DND-41 (cell line): ENCODE measurements at places on chromosomes 2 and 18.

GRCh38 chr18:69968039-69968438, 20.4 kb upstream of the CD226 start:
- peak; percentile 62 for DNase-seq

DNA sequence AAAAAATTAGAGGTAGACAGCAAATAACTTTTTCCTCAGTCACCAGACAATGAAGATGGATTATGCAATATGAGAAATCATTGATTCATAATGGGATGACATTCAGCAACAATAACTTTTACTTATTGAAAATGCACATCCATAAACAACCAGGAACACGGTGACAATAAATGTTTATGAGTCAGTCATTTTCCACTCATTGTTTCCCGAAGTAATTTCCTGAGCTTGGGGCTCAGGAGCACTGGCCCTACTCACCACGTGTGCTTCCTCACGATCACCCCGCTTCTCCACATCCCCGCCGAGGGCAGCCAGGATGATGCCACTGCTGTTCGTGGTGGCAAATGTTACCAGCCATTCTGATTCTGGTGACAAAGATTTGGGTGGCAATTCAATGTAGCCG, 156.3 kb downstream of the LAMA1 start:
- DNase-seq, result no peak

DNA sequence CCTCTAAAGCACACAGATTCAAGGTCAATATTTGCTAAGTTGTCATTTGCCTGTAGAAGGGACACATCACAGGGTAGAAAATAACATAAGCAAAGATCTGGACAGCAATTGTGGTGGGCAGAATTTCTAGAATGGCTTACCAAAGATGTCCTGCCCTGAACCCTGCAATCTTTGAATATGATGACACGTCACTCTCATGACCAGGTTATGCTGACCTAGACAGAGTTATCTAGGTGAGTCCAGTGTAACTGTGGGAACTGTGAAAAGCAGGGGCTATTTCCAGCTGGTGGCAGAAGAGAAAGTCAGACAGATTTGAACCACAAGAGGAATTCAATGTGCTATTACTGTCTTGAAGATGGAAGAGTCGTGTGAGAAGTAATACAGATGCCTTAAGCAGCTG, 112.3 kb upstream of the CNGA3 start:
- DNase-seq, result no peak

DNA sequence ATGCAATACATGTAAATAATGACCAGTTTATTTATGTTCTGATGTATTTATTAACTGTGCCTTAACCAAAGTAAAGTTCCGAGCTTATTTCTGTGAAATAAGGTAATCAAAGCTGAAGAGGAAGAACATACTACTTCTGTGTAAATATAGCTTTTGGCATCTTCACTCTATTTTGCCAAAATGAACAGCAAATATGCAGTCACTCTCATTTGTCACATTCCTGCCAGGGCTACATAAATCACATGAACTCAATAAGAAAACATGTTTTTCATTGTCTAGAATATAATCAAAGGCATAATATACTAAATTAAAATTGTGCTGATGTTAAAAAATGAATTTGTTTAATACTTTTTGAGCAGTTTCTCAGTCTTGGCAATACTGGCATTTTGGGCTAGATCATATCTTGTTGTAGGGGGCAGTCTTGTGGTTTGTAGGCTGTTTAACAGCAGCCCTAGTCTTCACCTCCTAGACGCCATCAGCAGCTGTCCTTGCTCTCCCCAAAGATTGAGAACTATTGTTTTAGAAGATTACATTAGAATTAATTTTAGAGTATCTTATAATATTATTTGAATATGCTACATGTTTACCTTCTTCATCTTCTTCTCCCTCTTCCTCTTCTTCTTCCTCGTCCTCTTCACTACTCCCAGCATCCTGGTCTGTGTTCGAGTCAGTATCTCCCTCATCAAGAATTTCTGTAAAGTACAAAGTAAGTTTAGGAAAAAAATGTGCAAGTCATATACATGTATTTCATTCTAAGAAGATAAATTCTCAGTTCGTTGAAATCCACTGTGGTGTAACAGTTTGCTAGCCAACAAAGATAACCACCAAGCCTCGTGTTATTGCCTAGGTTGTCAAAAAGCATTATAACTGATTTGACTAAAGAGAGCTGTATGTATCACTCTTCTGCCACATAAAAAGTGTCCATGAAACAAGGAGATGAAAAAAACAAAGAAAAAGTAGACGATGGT, 41.5 kb downstream of the CWC22 start:
- no peak for DNase-seq

DNA sequence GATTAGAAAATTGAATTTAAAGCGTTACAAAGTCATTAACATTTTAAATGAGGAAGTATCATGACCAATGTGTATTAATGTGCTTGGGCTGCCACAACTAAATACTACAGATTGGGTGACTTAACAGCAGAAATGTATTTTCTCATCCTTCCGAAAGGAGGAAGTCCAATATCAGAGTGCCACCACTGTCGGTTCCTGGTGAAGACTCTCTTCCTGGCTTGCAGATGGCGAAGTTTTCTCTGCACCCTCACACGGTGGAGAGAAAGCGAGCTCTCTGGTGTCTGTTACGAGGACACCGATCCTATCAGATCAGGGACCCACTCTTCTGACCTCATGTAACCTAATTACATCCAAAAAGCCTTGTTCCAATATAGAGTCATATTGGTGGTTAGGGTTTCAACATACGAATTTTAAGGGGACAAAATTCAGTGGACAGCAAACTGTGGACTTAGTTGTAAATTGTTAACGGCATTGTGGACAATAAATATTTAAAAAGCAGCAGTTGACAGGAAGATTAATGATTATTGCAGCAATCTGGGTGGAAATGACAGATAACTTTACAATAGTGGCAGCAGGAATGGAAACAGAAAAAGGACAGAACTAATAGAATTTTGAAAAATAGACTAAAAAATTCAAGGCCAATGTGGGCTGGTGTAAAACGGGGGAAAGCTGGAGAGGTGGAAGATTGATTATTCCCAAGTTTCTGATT, 35.1 kb upstream of the CYRIA start:
- no peak for DNase-seq

GRCh38 chr2:98857001-98857400, 79.0 kb downstream of the CRACDL start:
- DNase-seq, result no peak

- no peak for DNase-seq
Measured at GRCh38 chr2:188322569-188323551, 31.2 kb downstream of the GULP1 start.

GRCh38 chr18:58570360-58571064, 58.4 kb downstream of the ALPK2 start:
- no peak for DNase-seq

DNA sequence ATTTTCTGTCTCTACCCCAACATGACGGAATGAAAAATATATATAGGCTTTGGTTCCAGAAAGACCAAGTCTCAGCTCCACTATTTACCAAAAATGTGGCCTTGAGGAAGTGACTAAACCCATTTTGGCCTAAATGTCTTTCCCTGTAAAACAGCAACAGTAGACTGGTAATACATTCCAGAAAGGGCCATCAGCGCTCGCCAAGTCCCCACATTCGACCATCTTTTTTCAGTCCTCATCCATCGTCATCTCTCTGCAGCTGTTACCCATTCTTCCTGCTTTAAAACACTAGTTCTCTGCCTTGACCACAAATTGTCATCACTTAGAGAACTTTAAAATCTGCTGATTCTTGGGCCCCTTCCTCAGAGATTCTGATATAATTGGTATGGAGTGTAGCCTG, 183.8 kb upstream of the CTAGE1 start:
- no peak for DNase-seq

GRCh38 chr2:127143841-127144782, 37.2 kb upstream of the BIN1 start:
- DNase-seq, result no peak

- no peak for DNase-seq
Measured at GRCh38 chr2:66445076-66445924, 10.4 kb downstream of the MEIS1 start.

DNA sequence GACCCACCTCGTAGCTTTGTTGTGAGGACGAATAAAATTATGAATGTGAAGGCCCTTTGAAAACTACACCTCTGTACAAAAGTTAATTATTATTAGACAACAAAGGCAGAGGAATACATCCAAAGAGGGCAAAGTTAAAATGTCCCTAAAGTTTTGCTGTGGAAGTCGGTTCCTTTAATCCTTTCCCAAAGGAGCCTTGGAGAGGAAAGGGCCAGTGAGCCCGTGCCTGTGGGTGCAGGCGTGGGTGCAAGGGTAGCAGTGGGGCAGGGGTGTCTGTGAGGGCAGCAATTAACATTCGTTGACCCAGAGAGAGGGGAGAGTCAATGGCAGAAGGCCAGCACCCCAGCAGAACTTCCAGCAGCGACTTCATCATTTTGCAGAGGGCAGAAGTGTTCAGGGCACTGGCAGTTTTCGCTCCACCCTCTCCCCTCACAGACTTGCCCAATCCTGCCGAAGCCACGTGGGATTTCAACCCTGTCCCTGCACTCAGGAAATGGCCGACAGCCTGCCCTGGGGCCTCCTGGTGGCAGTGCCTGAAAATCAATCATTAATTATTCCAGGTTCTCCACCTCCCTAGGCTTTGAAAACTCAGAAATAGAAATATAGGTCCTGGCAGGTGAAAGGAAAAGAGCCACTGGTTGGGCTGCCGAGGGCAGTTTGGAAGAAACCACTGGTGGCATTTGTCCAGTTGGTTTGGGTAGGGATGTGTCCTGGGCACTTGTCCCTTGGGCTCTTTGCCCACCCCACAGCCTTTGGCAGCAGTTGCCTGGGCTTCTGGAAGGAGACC, 4.2 kb upstream of the PAX8 start:
- no peak for DNase-seq

- DNase-seq, result no peak
Measured at GRCh38 chr2:138428710-138429440, 72.7 kb upstream of the SPOPL start.

DNA sequence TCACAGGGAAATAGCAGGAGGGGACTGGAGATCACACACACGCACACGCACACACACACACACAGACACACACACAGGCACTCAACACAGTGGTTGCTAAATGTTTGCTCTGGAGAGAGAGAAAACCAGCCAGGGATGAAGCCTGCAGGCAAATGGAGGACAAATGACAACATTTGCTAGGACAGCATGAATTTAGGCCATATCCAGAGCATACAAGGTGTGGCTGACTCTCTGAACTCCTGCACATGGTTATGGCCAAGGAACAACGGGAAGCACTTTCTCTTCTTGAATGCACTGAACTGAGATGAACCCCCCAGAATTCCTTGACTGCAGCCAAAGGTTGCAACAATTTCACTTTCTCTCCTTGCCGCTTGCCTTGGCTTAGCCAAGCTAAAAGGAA, 230.0 kb upstream of the RASGRP3 start:
- DNase-seq, result no peak

DNA sequence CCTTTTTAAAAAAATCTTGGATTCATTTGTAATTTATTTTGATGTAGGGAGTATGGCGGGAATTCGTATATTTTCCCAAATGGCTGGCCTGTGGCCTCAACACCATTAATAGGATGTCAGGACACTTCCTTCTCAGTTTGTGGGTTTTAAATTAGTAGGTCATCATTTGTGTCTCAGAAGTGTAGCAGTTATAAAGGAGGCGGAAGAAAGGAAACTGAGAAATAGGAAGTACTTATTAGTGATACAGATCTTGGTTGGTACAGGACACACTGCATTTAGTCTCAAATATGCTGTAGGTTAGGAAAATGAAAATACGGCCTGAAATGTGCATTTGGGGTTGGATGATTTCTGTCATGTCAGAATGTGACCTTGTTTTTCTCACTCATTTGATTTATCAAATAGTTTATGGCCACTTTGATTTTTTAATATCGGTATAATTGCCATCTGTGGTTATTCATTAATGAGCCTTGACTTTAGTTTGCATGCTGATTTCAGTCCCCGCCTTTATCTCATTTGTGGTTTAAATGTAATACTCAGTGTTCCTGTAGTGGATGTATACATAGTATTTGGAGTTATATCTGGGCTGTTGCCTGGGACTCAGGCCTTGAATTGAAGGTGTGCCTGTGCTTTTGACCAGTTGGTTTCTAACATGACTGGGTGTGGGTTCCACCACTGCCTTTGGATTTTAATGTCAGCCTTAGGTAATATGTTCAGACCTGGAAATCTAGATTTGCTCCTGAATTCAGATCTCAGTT, 31.4 kb downstream of the ZCCHC2 start:
- no peak for DNase-seq

- no peak for DNase-seq
Measured at GRCh38 chr2:70934981-70935380, 719 bp upstream of the ATP6V1B1 start.

DNA sequence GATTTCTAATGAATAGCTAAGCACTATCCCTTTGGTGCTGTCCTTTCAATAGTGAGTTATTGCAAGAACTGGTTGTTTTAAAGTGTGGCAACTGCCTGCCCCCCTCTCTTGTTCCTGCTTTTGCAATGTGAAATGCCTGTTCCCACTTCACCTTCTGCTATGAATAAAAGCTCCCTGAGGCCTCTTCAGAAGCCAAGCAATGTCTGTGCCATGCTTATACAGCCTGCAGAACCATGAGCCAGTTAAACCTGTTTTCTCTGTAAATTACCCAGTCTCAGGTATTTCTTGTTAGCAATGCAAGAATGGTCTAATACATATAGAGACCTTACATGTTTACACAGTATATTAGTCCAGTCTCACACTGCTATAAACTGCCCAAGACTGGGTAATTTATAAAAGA, 15.0 kb upstream of the METTL21A start:
- DNase-seq, result no peak

GRCh38 chr2:203740871-203741281, 34.4 kb downstream of the CD28 start:
- peak; percentile 79 for DNase-seq

- DNase-seq, result peak; percentile 8
Measured at GRCh38 chr2:96895746-96896651, 26.1 kb upstream of the SEMA4C start.

DNA sequence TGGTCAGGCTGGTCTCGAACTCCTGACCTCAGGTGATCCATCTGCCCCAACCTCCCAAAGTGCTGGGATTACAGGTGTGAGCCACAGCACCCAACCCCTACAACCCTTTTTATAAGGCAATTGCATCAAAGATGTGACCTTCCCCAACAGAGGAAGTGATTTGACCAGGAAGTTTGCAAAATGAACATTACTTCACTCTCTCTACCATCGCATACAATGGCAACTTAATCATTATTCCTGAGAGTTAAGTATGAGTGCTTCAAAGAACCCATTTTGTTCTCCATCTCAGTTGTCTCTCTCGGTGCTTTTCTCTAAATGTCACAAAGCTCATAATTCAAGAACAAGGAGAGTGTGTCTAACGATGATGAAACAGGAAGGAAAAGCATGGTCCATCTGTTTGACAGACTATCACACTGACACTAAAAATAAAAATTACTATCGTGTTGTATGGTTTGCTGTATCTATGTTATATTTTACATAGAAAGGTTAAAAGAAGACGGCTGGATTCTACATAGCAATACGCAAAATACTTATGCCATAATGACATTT, 18.1 kb upstream of the CREG2 start:
- no peak for DNase-seq
